ENCODE measurements at places on chromosomes 1 and 21. TPM values are rescaled to one million over a fixed set of nuclear protein-coding genes. Genes with fewer than 3 reads are reported as not detected.
A peak's percentile ranks its signal among the peaks of the same experiment; 100 is the strongest.

Gene NEK2
- 19.7 TPM for total RNA-seq

Gene ACTL8
- not detected for total RNA-seq

Gene SPRR1A
- total RNA-seq, result not detected

Gene PAQR6
- total RNA-seq, result 0.07 TPM

Gene TSPAN1
- total RNA-seq, result 0.21 TPM

Gene APOBEC4
- not detected for total RNA-seq

Gene FCER1A
- not detected for total RNA-seq

Gene C1QC
- not detected for total RNA-seq

Gene PADI2
- not detected for total RNA-seq

- no peak for DNase-seq
Observed at GRCh38 chr1:193856261-193856660, 669.8 kb upstream of the B3GALT2 start.

- DNase-seq, result no peak
Observed at GRCh38 chr1:52571783-52572182, 18.9 kb upstream of the TUT4 start.

DNA sequence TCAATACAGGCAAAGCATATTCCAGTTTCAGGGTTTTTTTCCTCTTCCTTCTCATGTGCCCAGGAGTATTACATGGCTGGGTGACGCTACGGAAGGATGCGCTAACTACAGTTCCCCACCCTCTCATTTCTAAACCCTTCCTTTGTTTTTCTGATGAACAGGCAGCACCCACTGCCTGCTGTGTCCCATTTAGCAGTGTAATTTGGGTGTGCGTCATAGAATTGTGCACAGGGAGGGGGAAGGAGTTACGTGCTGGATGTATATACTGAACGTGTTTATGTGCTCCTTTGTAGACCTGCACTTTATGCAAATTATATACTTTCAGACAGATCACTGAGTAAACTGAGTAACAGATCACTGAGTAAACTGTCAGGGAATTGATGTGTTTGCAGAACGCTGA lies 44.5 kb downstream of the ELAPOR1 start:
- no peak for DNase-seq

DNA sequence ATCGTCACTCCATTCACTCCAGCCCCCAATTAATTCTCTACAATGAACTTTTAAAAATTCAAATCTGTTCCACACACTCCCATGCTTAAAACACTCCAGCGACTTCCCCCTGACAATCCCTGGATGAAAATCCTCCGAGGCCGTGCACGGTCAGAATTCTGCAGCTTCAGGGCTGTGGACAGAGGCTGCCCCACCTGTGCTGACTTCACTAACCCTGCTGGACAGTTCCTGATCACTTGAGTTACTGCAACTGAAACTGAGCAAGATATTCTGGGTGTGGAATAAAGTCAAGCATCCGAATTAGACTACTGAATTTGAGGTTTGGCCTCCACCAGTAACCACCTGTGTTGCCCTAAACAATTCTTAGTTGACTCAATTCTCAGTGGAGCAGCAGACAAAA lies 1.0 kb upstream of the JAK1 start:
- no peak for DNase-seq

DNA sequence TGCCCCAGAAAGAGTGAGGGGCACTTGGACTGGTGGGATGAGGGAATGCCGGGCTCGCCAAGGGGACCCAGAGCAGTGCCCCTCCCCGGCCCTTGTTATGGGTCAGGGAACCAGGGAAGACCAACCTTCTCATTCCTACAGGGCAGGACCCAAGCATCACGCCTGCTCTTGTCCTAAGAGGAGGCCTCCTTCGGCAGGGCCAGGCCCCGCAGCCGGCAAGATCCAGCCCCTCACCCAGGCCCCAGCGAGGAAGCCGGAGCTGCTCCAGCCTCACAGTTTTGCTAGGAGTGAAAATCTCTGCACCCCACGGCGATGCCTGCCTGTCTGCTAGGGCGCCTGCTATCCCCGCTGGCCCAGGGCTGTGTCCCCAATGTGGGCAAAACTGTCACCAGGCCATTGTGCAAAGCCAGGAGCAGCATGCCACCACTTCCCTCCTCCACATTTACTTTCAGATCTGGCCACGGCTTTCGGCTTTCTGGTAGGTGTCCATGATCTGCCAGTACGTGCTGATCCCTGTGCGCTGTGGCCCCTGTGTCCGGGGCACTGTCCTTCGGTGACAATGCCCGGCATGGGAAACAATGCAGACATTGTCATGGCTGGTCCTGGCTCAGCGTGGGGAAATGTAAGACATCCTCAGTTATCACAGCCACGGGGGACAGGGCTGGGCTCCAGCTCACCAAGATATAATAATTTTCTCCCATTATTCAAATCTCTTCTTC lies 9.6 kb downstream of the ACTRT2 start:
- no peak for DNase-seq

DNA sequence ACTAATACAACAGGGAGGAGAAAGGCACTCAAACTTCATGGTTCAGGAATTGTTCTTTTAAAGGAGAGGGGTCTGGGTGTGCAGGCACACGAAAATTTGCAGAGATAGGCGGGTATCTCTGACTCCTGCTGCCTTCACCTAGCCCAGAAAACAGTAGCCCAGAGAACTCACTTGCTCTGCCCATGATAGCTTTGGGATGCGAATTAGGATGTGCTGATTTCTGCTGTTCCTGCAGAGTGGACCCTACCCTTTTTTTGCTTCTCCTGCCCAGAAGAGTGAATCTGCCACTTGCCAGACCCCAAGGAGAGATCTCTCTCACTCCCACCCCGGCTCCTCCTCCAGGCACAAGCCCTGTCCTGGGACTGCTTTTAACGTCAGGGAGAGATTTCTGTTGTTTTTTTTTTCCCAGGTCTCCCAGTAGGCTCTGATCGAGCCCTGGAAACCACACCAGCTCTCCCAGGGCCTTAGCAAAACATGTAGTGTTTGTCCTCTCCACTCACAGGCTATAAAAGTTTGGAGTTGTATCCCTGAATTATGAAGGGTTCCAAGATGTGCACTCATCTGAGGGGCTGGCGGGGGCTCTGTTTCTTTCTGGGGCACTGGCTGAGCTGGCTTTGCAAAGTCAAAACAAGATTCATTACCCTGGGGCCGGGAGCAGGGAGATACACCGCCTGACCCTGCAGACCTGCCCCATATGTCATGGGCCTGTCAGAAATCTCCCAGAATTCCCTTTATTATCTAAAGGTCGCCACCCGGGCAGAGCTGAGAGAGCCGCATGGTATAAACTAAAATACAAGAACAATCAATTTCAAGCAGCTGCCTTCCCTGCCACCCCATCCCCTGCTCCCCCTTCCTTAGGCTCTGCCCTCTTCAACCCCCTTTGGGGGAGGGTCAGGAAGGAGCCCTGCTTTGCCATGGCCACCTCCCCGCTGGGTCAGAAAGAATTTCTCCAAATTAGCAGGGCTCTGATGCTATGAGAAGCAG lies 17.9 kb downstream of the PLXNA2 start:
- DNase-seq, result no peak

GRCh38 chr1:6762060-6762459 lies 23.2 kb upstream of the CAMTA1 start:
- DNase-seq, result no peak

DNA sequence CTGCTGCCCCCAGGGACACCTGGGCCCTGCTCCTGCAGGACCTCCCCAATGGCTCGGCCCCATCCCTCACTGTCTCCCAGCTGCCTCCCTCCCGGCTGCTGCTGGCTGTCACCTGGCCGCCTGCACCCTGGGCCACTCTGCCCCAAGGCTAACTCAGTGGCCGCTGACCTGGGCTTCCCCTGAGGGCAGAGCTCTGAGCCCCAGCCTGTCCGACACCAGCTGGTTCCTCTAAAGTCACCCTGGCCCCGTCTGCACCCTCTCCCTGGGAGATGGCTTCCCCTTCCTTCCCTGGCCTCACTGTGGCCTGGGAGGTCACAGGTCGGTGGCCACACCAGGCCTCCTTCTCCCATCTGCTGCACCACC lies 15.0 kb downstream of the ITGB2 start:
- no peak for DNase-seq

DNA sequence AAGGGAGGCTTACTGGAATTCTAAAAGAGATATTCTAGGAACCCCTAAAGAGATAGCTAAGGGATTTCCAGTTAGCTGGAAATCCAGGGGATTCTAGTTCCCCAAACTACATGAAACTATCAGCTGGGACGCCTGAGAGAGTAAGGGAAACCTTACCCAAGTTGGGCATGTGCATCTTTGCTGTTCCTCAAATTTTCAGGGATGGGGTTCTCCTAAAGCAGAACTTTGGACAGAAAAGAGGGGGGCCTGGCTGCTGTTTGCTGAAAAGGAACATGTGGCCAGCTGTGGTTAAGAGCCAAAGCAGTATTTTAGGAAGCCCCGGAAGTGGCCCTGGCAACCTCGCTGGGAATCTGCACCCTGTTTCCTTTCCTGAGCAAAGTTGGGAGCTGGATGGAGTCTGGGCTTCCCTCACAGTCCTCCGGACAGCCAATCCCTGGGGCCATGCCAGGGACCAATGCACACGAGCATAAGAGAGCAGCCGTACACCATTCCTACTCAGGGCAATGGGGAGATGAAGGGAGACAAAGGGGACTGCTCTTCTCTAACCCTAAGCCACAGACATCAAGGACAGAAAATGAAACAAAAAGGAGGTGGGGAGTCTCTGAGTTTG lies 154.3 kb downstream of the PLXNA2 start:
- DNase-seq, result no peak

DNA sequence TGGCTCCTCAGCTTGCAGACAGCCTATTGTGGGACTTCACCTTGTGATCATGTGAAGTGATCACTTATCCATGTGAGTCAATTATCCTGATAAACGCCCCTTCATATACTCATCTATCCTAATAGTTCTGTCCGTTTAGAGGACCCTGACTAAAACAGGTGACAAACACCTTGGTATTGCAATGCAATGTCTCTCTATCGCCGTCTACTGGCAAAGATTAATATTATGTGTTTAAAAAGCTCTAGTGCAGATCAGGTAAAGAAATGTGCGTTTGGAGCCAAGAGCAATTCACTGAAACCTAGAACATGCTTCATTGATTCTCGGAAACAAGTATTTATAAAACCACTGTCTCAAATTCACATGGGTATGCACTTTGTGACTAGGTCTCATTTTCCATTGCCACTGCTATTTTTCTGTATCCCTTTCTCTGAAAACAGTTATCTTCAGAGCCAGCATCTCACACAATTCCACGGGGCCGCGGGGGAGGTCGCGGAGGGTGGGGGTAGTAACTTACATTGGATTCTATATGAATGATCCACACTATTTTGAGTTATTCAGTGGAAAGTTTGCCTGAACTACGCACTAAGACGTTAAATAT lies 554.6 kb upstream of the NCAM2 start:
- no peak for DNase-seq

GRCh38 chr1:234619794-234620247 lies 9.8 kb upstream of the IRF2BP2 start:
- DNase-seq, result no peak

DNA sequence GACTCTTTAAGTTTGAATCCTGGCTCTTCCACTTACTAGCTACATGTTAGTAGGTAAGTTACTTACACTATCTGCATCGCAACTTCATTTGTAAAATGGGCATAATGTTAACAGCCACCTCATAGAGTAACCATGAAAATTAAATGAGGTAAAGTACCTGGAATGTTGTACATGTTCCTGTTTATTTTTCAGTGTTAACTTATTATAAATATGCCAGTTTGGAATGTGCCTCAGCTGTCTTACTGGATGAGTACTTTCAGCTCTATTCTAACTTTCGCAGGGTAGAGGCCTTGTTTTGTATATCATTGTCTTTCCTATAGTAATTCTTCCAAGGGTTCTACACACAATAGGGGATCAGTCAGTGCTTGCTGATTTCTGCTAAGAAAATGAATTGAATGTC lies 167.4 kb downstream of the DUSP10 start:
- DNase-seq, result no peak

- DNase-seq, result no peak
Observed at GRCh38 chr1:152753586-152753985, 4.2 kb upstream of the KPRP start.

DNA sequence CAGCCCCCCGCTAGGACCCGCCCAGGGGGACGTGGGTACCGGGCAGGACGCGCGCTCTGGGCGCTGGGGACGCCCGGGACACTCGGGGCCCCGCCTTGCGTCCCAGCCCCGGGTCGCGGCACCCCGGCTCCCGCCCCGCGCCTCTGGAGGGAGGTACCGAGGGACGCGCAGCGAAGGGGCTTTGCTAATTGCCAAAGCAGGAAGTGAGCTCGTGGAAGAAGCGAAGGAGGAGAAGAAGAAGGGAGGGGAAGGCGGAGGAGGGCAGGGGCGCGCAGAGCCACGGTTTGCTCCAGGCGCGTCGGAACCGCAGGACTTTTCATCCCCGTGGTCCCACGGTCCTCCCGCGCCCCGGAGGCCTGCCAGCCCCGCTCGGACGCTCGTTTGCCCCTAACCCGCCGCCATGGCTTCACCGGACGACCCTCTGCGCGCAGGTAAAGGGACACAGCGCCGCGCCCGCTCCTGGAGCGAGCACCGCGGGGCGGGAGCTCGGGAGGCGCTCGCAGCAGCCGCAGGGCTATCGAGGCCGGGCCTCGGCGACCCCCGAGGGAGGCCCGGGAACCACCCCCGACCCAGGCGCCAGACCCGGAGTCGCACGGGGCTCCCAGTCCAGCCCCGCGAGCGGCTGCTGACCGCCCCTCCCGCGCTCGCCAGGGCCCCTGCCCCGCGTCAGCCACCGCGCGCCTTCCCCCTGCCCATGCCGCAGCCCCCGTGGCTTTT lies 1.3 kb downstream of the EDARADD start:
- DNase-seq, result no peak

DNA sequence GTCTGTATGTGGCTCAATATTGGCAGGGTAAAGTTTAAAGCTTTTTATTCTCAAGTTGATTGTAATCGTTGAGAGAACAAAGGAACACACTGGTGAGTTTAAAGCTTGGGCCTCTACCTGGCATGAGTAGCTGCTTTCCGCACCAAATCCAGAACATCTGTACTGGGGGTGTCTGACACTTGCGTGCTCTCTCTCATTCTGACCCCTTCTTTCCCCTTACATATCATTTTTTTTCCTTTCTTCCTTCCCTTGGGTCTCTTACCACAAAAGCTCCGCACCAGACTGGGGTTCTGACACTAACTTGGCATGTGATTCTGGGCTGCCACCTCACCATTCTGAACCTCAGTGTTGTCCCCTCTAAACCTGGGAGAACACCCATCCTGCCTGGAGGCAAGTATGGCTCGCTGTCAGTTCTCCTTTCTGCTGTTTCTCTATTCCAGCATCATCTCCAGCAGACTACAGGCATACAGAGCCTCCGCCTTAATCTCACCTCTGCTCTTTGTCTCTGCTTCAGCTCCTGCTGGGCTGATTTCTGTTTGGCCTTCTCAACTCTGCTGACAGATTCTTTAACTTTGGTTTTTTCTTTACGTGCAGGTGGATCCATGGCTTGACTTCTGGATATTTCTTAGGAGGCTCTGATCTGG lies 859 bp upstream of the ERMAP start:
- no peak for DNase-seq

- DNase-seq, result no peak
Observed at GRCh38 chr1:212491454-212491853, 58.7 kb downstream of the NENF start.

GRCh38 chr1:240803151-240803550 lies 191.2 kb upstream of the GREM2 start:
- peak; percentile 26 for DNase-seq

GRCh38 chr1:165639821-165640623 lies 9.0 kb downstream of the MGST3 start:
- no peak for DNase-seq
